Pancreas (tissue), 10 donors: ENCODE measurements at places on chromosomes 4 and X. TPM values are rescaled to one million over a fixed set of nuclear protein-coding genes. Genes with fewer than 3 reads are reported as not detected.

- H3K4me3 ChIP-seq: no peak overlapping the region
- no peak for DNase-seq
- H3K36me3 ChIP-seq: no peaks in the 10 kb centered on the region
- peaks cover 13% of the 10 kb centered on the region for H3K4me1 ChIP-seq
Observed at GRCh38 chr4:138199568-138200235, 42.4 kb downstream of the SLC7A11 start.

GRCh38 chr4:154005171-154005520, 216.3 kb upstream of the SFRP2 start:
- no peaks in the 10 kb centered on the region for H3K27me3 ChIP-seq
- no peaks in the 10 kb centered on the region for H3K4me1 ChIP-seq
- H3K4me3 ChIP-seq: no peak overlapping the region
- no peak for DNase-seq
- H3K27ac ChIP-seq: no peak overlapping the region
- no peaks in the 10 kb centered on the region for H3K36me3 ChIP-seq

- DNase-seq: no peak
- H3K27me3 ChIP-seq: no peaks in the 10 kb centered on the region
- H3K4me3 ChIP-seq: no peak overlapping the region
- H3K36me3 ChIP-seq: peaks cover 19% of the 10 kb centered on the region
- no peaks in the 10 kb centered on the region for H3K4me1 ChIP-seq
- no peak overlapping the region for H3K27ac ChIP-seq
Observed at GRCh38 chr4:127829014-127829413, 46.9 kb downstream of the HSPA4L start.

The RAB39B gene
- total RNA-seq: 1.00 TPM

DNA sequence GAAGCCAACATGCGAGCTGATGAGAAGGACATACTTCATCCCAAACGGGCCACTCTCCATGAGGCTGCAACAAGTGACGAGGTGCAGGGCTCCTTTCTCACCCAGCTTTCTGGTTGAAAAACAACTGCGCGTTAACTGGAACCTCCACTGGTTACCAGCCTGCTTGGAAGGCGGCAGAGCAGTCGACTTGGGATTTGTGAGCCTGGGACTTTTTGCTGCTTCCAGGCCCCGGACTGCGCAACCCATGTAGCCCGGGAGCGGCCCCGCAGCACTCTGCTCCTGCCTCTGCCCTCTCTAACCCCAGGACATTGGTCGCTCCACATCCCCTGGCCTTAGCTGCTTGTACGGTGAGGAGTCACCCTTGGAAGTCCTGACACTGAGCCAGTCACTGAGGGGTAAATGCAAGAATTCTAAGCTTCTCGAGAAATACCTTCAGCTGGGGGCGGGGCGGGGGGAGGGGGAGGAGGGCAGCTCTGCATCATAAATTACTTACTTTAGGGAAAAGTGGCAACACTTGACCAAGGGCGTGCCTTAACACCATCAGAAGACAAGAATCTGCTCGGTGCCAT, 72.7 kb downstream of the MTMR1 start:
- H3K4me3 ChIP-seq: no peak overlapping the region
- no peaks in the 10 kb centered on the region for H3K4me1 ChIP-seq
- no peaks in the 10 kb centered on the region for H3K36me3 ChIP-seq
- no peaks in the 10 kb centered on the region for H3K27me3 ChIP-seq
- no peak for DNase-seq

DNA sequence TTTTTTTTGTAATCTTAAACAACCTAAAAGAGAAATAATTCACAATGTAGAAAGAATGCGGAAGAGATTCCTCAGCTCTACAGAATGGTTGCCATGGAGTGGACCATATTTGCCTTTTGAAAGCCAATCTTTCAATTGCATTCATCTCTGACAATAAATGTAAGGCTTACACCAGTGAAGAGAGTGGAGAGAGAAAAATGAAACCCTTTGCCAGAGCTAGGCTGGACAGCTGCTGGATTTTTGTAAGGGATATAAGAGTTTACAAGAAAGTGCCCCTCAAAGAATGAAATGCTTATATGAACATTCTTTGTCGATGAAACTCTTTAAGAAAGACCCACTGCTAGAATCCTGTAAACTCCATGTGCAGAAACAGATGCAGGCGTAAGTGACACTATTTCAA, 66.0 kb upstream of the FAT1 start:
- H3K36me3 ChIP-seq: no peaks in the 10 kb centered on the region
- peaks cover 6% of the 10 kb centered on the region for H3K4me1 ChIP-seq
- no peaks in the 10 kb centered on the region for H3K27me3 ChIP-seq
- H3K27ac ChIP-seq: no peak overlapping the region

The GAGE1 gene
- not detected for total RNA-seq

The NDNF gene
- 0.28 TPM for total RNA-seq
